Hair follicle dermal papilla cell (primary cell): ENCODE measurements at places on chromosomes 5 and 9. TPM values are rescaled to one million over a fixed set of nuclear protein-coding genes. Genes with fewer than 3 reads are reported as not detected.

Gene LMX1B
- total RNA-seq: under 0.01 TPM in 1 of 2 replicates, not detected in the other

Gene PCDHGB1
- total RNA-seq: 3.5 and 4.2 TPM in 2 replicates

Gene EMB
- total RNA-seq: 5.0 and 6.8 TPM in 2 replicates

Gene TMEFF1
- 9.1 and 11.7 TPM in 2 replicates for total RNA-seq

Gene BARHL1
- total RNA-seq: not detected in 2 replicates

Gene BAAT
- 0.12 TPM in 1 of 2 replicates, not detected in the other for total RNA-seq

Gene GABRA1
- not detected in 2 replicates for total RNA-seq

Gene DNM1
- total RNA-seq: 59.6 and 119 TPM in 2 replicates

Gene DHX29
- 29.9 and 33.3 TPM in 2 replicates for total RNA-seq

Gene PDLIM4
- 65.0 and 78.2 TPM in 2 replicates for total RNA-seq

Gene HAND1
- total RNA-seq: 0.12 TPM in 1 of 2 replicates, not detected in the other

Gene GKAP1
- 0.49 and 0.65 TPM in 2 replicates for total RNA-seq

Gene TEK
- 0.32 and 0.73 TPM in 2 replicates for total RNA-seq

Gene CDKN2B
- total RNA-seq: 17.9 and 22.1 TPM in 2 replicates

Gene AGXT2
- total RNA-seq: not detected in 2 replicates

Gene CCNI2
- total RNA-seq: not detected in 2 replicates

Gene PSAT1
- total RNA-seq: 116 and 127 TPM in 2 replicates

Gene TMEM252
- not detected in 2 replicates for total RNA-seq

Gene ADRB2
- 1.7 and 2.8 TPM in 2 replicates for total RNA-seq

Gene NR2F1
- total RNA-seq: 23.2 and 25.5 TPM in 2 replicates

Gene GADD45G
- total RNA-seq: 0.61 and 0.81 TPM in 2 replicates

Gene AGPAT2
- total RNA-seq: 36.0 and 37.6 TPM in 2 replicates

Gene EGR1
- 0.97 and 2.4 TPM in 2 replicates for total RNA-seq

Gene TEX48
- total RNA-seq: not detected in 2 replicates

Gene OTP
- total RNA-seq: not detected in 2 replicates

Gene LOX
- total RNA-seq: 117 and 156 TPM in 2 replicates

Gene GPR107
- total RNA-seq: 32.3 and 34.9 TPM in 2 replicates

Gene LCN1
- total RNA-seq: not detected in 2 replicates
